Cortex of kidney (tissue), 1 donor: ENCODE measurements at places on chromosomes 1 and 21.

GRCh38 chr1:107515702-107516101 lies 374.9 kb downstream of the NTNG1 start:
- DNase-seq = no peak

- DNase-seq = no peak
Observed at GRCh38 chr1:32889731-32890278, 3.5 kb downstream of the HPCA start.

GRCh38 chr1:19310061-19310460 lies 1.9 kb downstream of the AKR7A2 start:
- no peak for DNase-seq

GRCh38 chr1:241834733-241835377 lies 13.1 kb upstream of the EXO1 start:
- no peak for DNase-seq

GRCh38 chr1:152047413-152047729 lies 10.6 kb upstream of the S100A11 start:
- DNase-seq = no peak

- no peak for DNase-seq
Observed at GRCh38 chr1:209585672-209586071, 2.2 kb downstream of the CAMK1G start.

DNA sequence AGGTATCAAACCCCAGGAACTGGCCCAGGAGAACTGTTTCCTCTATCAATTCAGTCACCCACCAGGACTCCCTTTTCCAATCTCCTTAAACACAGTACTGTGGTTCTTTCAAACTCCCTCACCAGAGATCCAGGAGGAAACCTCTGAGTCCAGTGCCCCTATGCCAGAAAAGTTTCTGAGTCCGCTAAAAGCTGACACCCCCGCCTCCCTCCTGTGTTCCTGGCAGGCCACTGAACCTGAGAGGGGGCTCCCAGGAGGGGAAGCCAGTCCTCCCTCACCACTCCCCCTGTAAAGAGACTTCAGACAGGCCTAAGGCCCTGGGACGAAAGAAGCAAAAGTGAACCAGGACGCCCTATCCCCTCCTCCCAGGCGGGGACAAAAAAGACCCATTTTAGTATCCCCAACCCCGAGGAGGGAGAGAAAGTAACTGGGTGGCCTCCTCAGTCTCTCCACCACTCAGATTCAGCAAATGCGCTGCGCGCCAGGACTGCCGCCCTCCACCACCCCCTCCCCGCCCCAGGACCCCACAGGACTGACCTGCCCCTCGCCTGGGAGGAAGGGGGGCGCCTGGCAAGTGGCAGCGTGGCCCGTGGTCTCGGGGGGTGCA lies 624 bp downstream of the SLC41A1 start:
- DNase-seq = no peak

DNA sequence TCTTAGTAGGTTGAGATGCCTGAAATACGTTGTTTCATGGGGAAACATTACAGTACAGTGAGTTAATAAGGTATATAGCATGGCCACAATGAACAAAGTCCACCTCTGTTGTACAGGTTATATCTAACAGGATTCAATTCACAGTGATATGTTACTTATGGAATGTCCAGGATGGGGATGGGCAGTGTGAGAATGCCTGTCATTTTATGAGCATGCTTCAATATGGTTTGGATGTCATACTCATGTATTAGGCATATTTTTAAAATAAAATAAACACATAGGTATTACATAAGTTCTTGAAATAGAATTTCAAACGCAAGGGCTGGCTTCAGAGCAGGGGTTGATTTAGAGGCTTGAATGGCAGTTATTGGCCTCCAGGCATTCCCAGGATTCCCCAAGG lies 6.1 kb upstream of the PHLDA3 start:
- DNase-seq = no peak

GRCh38 chr1:12464598-12465056 lies 153.4 kb downstream of the DHRS3 start:
- DNase-seq = no peak
